Astrocyte of the cerebellum (primary cell): ENCODE measurements at places on chromosomes 11 and 22.

- no peak for DNase-seq
These were observed 3.4 kb upstream of the ZC3H12C start for GRCh38 chr11:110089617-110090282.

- no peak for DNase-seq
These were observed 345.4 kb downstream of the TENM4 start for GRCh38 chr11:79095424-79095823.

DNA sequence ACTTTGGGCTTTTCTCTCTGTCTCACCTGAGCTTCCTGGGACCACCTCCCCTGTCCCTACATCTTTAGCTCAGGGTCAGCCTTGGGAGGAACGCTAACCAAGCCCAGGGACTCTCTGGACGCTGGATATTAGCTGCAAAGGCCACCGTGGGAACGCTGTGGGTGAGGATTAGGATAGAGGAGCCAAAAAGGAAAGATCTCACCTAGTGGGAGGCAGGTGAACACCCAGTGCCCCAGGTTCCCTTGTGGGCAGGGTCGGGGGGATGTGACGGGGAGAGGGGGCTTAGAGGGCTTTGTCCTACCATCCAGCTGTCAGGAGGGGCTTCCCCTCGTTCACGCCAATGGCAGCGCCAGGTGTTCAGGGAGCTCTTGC is 50.2 kb downstream of the LINC01488 start:
- DNase-seq: no peak

GRCh38 chr11:128616161-128616560 is 28.8 kb upstream of the ETS1 start:
- no peak for DNase-seq

- DNase-seq: peak; percentile 40
These were observed 53.5 kb downstream of the TEAD1 start for GRCh38 chr11:12727563-12728211.

DNA sequence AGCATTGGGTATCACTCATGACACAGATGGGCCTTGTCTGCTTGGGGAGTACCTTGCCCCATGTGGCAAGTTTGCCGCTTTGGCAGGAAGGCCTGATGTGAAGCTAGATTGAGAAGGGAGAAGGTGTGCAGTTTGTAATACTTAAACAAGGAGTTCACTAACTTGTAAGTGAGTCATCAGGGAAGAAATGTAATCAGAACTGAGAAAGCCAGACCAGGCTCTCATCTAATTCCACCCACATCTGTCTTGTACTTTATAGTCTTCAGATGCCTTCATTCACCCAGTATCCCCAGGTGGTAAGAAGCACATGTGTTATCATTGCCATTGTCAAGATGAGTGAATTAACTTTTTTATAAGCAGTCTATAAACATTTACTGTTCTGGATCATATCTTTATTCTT is 116.0 kb upstream of the DDI1 start:
- no peak for DNase-seq

GRCh38 chr11:1889224-1889930 is 2.3 kb downstream of the PRR33 start:
- DNase-seq: no peak

DNA sequence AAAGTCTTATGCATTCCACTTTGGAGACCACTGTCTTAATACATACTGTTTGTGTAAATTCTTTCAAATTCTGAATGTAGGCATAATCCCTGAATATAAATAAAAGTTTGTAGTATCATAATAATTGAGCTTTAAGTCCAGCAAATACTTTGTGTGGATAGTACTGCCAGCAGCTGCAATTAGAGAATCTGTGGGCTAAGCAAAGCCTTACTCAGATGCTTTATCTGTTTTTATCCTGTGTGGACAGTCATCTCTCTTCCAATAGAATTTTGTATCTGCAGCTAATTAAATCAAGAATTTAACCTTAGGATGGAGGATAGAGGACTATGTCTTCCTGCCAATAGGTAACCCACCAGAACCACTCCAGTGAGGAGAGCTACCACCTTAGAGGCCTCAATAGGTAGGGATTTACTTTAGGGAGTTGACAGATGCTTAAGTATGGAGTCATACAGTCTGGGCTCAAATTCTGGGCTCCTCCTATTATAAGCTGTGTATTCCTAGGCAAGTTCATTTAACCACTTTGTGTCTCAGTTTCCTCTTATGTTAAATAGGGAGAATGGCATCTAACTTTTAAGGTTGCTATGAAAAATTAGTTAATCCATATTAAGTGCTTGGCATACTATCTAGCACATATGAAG is 71.1 kb downstream of the STIM1 start:
- no peak for DNase-seq

DNA sequence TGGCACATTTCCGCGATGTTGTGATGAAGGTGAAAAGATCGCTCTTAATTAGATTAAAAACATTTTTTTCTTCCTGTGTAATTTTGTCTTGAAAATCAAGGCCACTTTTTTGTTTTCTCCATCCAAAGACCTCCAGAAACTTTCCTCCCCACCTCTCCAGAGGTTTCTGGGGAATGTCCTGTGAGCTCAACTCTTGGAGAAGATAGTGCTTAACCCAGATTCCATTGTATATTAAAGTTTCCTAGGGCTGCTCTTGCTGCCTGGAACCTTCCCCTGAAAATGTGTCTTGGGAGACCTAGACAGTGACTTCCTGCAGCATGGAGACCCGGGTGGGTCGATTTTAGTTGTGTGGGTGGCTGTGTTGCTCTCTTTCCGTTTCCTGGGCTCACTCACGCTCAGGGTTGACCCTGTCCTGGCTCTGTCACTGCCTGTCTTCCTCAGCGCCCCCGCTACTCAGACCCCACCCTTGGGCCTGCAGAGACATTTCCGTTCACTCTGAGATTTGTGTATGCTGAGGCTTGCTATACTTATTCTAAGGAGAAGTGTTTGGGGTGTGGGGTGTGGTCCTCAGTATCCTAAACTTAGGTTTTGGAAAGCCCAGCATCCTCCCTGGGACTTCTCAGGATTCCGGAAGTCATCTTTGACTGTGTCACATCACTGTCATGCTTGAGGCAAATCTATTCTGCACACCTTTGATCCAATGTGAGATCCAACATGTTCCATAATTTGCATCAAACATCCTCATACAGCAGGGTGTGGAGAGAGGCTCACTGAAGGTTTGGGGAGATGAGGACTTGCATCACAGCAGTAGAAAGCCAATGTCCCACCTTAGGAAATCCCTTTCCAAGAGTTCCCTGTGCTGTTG is 47.2 kb downstream of the KCNQ1OT1 start:
- DNase-seq: no peak

GRCh38 chr11:95241681-95242081 is 10.7 kb upstream of the SESN3 start:
- DNase-seq: no peak

DNA sequence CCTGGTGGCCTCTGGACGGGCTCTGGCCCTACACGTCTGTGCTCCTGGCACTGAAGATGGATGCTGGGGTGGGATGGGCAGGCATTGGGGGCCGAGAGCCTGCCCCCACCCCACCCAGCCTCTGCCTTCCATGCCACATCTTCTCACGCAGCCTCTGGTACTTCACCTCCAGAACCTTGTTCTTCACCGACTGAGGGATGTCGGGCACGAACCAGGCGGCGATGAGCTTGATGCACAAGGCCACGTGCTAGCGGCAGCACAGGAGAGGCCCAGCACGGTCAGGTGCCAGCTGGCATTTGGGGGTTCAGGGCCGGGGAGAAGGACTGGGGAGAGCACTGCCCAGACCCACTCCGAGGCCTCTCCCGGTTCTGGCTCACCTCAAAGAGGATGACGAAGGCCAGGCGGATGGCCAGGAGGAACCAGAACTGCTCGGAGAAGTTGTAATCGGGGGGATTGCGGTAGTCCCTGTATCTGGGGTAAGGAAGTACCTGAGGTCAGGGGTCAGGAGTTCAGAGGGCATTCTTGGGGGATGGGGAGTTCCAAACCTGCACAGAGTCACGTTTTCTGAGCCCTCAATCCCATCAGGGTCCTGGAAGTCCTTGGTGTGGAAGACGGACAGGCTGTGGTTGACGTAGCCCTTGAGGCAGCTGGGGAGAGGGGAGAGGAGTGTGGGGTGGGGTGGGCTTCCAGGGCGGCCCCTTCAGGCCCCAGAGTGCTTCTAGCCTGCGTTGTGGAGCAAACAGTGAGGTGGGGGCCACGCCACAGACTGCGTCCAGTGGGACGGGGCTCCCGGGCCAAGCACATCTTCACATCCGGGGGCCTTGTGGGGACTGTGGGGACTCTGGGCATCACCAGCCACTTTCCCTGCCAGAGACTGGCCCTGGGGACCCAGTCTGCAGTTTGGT is 3.8 kb upstream of the SIGIRR start:
- DNase-seq: no peak

DNA sequence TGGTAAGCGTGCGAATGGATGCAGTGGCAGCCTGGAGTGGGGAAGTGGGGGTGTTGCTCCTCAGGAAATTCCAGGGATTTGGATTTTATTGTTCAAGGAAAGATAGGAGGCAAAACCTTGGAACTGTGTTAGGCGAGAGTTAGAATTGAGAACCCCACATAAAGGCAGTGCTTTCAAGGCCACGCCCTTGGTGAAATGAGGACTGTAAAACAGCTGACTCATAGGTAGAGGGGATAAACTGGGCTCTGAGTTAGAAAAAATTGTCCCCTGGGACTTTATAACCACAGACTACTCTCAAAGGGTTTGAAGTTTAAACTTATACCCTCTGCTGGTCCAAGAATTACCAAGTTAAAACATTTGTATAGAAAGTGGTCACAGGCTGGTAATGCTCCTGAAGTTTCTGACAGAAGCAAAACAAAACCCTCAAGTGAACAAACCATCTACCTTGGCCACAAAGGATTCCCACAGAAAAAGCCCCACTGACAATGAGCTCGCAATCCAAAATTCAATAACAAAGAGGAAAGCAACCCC is 250.3 kb upstream of the TBCEL start:
- no peak for DNase-seq
